ENCODE measurements at places on chromosomes 11 and 22.

DNA sequence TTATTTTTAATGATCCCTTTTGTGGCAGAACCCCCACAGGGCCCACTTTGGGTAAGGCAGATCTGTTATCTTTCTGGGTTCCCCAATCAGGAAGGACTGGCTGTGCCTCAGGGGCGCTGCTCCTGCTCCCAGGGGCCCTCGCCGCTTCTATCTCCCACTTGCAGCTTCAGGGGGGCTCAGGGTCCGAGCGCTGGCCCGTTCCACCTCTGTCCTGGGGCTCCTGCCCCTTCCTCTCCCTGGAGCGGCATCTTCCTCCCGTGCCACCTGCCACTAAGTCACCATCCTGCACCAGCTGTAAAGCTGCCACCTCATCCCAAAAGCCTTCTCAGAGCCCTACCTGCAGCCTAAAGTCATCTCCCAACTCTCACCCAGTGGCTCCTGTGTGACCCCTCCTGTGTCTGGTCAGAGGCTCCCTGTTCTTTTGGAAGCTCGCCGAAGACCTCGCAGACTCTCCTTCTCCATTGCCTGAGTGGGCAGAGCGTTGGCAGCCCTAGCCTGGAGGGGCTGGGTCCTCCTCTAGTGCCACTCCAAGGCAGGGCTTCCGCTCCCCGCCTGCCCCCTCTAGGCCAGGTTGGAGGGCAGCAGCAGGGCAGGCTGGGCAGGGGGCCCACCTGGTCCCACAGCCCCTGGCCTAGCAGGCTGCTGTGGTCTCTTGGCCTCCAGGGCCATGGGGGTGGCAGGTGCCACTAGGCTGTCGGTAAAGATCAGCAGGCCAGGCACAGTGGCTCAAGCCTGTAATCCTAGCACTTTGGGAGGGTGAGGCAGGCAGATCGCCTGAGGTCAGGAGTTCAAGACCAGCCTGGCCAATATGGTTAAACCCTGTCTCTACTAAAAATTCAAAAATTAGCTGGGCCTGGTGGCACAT is 106.7 kb downstream of the MORC2 start:
- no peak for DNase-seq

DNA sequence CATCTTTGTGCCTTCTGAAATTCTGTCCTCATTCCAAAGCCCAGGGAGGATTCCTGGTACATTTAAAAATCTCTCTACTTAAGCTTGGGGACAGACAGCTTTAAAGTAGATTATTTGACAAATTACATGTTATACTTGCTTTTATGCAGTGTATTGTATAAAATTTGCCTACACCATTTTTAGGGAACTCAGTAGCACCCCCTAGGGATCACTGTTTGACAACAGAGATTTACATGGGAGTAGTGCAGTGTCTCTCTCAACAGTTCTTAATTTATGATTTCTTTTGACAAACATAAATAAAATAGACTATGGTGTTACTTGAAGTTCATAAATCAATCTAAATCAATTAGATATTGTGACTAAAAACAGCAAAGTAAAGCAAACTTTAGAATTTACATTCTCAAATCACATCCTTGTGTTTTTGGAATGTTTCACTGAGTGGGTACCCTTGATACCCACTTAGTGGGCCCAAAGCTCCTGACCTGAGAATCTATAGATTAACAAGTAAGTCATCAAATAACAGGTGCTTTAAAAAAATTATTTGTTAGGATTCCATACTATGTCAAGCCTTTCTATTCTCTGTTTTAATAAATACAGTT is 428.8 kb downstream of the DYNC2H1 start:
- DNase-seq, result no peak

DNA sequence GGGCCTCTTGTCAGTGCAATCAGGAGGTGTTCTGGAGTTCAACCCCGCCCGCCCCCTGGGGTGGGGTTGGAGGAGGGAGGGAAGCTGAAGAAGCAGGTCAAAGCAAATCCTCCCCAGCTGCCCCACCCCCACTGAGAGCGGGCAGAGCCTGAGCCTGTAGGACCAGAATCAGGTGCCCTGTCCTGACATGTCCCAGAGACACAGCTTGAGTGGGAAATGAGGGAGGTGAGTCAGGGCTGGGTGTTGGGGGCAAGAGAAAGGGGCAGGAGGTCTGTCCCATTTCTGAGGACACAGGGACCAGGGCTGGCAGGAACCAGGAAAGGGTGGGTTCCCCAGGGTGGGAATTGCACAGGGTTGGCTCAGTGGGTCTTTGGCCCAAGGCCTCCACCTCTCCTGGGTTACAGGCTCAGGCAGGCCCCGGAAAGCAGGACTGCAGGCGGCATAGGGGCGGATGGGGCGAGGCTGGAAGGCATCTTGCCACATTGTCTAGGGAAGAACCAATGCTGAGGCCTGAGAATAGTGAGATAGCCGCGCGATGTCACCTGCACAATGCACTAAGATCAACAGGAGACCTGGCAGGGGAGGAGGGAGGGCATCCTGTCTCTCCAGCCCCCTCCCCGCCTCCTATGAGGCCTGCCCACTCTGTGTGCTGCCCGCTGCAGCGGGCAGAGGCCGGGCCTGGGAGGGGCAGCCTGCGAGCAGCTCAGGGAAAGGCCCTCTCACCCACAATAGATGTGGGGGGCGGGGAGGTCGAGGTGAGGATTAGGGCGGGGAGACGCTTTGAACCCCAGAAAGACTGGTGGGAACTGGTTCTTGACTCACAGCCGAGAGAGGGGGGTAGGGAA is 32.4 kb downstream of the NECTIN1 start:
- no peak for DNase-seq

DNA sequence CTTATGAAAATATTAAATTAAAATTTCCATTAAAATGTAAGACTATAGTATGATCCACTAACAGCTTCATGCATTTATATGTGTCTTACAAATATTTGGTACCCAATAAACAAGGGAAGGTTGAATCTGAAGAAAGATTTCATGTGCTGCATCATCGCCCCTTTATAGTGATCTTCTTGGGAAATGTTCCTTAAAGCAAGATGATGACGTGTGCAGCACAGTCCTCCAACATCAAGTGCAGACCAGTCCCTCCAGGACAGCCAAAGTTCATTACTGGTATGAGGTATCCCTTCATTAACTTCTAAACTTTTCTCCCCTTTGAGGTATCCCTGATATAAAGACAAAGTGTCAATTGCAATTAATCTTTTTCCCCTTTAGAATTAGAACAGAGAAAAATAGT is 567.0 kb downstream of the METTL15 start:
- DNase-seq, result no peak

- DNase-seq, result no peak
Measured at GRCh38 chr11:83319346-83319745, 33.2 kb upstream of the CCDC90B start.

DNA sequence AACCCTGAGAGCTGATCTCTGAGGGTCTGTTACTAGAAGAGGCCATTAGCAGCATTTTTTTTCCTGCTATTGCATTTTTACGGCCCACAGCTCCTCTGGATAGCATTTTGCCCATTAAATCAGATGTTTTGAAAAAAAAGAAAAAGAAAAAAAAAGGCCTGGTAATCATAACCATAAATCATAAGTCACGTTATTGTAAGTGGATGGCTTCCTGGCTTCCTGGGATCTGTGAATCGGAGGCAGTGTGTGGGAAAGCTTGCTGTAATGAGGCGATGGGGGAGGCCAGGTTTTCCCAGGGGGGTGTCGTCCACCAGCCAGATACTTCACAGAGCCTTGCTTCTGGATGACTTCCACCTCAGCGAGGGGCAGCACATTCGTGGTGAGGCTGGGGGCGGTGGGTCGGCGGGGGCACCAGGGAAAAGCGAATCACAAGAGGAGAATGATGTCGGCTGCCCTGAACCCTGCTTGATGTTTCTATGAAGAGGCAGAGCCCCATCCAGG is 106.5 kb upstream of the SYT13 start:
- DNase-seq, result no peak

- no peak for DNase-seq
Measured at GRCh38 chr22:49274754-49275380, 552.8 kb downstream of the BRD1 start.

DNA sequence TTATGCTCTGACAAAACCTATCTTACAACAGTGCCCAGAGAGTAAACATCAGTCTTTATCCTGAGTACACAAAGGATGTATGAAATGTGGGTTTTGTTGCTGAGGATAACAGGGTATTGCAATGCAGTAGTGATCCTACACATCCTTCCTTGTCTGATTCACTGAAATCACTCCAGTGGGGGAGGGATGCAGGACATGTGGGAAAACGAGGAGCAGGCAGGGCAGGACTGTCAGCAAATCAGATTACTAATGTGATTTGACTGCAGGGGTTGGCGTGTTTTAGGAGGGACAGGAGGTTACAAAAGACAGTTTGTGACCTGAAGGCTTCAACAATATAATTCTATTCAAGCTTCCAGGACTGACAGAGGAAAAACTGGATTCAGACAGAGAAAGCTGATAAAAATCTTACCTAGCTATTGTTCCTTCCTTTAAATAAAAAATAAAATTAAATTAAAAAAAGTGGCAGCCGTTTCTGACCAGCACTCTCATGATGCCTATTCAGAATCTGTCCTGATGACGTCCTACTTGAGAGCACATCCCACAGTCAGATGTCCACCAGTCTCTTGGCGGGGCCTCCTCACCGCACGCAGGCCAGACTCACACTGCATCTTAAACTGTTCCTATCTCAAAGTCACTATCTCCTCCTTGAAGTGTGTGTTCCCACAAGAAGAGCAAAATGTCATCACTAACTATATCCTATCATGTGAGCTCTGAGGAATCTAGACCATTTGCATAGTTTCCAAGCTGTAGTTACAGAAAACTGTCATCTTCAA is 50.6 kb upstream of the MN1 start:
- no peak for DNase-seq

- no peak for DNase-seq
Measured at GRCh38 chr11:92083123-92083522, 141.5 kb upstream of the FAT3 start.

GRCh38 chr11:69870766-69871165 is 51.5 kb upstream of the FGF3 start:
- DNase-seq, result no peak

GRCh38 chr11:63747011-63747410 is 21.6 kb downstream of the ZFTA start:
- DNase-seq, result no peak

- no peak for DNase-seq
Measured at GRCh38 chr11:115276799-115277198, 227.4 kb downstream of the CADM1 start.

GRCh38 chr11:6660712-6661111 is 5.1 kb upstream of the DCHS1 start:
- no peak for DNase-seq

- no peak for DNase-seq
Measured at GRCh38 chr11:34223021-34223813, 117.8 kb downstream of the NAT10 start.

DNA sequence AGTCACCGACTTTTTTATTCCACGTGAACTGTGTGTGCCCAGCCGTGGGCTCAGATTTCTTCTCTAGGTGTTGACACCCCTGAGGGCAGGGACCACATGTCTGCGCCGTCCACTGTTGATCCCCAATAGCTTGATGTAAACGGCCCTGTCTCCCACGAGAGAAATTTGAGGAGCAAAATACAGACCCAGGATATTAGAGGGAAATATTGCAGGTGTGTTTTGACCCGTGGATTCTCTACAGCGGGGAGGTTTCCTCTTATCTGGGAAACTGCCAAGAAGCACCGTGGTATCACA is 437.5 kb downstream of the TBC1D22A start:
- DNase-seq, result no peak

GRCh38 chr11:132200353-132200936 is 830.0 kb downstream of the NTM start:
- DNase-seq, result no peak

- DNase-seq, result no peak
Measured at GRCh38 chr11:69538854-69539253, 57.4 kb downstream of the LINC01488 start.

GRCh38 chr22:20978419-20978818 is 3.7 kb upstream of the LZTR1 start:
- no peak for DNase-seq

DNA sequence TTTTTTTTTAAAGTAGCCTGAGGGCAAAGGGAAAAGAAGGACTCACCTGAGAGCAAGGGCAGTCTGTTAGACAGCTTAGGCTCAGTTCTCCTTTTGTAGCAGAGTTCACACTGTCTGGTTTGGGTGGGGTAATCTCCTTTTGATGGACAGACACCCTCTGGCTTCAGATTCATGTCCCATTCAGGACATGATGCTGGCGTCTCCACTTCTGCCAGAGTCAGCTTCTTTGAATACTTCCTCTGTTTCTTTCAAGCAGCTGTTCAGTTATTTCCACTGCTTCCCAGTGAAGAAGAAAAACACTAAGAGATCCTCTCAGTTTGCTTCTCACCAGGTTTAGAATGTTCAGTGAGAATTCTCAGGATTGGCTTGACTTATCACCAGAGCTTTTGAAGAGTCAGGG is 79.0 kb upstream of the HSD17B12 start:
- no peak for DNase-seq

DNA sequence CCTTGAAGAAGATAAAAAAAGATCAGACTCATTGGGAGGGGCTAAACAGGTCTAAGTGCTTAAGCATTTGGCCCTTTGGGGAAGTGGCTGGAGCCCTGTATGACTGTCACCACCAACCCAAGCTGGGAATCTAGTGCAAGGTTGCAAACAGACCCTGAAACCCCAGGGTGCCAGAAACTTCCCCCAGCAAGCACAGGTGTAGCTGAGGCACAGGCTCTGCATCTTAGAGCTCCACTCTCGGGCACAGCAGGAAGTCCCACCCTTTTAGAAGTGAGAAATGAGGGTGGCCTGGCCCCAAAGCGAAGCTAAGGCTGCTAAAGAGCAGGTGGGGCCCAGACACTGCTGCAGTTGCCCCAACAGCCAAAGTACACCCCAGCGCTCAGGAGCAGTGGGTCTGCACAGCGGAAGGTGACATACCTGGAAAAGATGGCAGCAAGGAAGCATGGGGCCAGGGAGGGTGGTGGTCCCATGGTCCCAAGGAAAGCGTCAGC is 5.8 kb upstream of the KDM2A start:
- DNase-seq, result peak; percentile 33

- no peak for DNase-seq
Measured at GRCh38 chr11:70440206-70440605, 41.9 kb downstream of the CTTN start.

DNA sequence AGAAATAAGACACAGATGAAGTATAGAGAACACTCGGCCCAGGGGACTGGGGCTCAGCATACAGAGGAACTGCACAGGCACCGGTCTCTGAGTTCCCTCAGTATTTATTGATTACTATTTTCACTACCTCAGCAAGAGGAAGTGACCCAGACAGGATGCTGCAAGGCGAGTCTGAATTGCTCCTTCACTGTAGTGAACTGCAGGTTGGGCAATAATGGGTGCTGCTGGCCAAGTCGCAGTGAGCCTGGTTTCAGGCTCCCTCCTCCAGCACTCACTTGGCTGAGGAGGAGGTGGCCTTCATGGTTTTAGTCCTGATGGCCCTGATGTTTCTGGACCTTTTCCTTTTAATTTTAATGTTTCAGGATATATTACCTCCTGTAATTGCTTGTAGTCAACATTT is 10.4 kb downstream of the OR52K2 start:
- DNase-seq, result peak; percentile 5

- DNase-seq, result no peak
Measured at GRCh38 chr11:19978668-19979518, 181.4 kb downstream of the DBX1 start.

GRCh38 chr22:47135338-47135737 is 372.9 kb downstream of the TBC1D22A start:
- DNase-seq, result no peak

- no peak for DNase-seq
Measured at GRCh38 chr11:46130286-46130940, 9.2 kb upstream of the PHF21A start.
